ENCODE measurements at places on chromosomes 6 and 20. TPM values are rescaled to one million over a fixed set of nuclear protein-coding genes. Genes with fewer than 3 reads are reported as not detected.

BMP5 gene
- 3.3 TPM for total RNA-seq

MCCD1 gene
- total RNA-seq = not detected

ITCH gene
- total RNA-seq = 102 TPM

GABBR1 gene
- 72.2 TPM for total RNA-seq

MAP7 gene
- total RNA-seq = 5.7 TPM
